ENCODE measurements at places on chromosomes 16 and 17. TPM values are rescaled to one million over a fixed set of nuclear protein-coding genes. Genes with fewer than 3 reads are reported as not detected.
A peak's percentile ranks its signal among the peaks of the same experiment; 100 is the strongest.

DNA sequence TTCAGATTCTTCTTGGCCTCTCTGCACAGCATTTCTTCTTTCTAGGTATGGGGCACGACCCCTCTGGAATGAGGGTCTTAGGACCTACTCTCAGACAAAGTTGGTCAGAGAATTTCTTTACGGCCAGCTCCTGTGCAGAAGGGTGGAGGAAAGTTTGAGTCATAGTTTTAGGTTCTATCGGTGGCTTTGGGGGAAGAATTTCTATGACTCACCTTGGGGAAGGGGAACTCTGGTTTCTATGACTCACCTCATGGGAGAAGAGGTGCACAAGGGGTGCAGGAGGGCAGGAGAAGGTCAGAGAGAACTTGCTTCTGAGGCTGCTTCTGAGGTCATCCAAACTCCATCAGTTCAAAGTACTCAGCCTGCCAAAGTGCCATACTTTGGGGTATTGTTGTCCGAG is 2.5 kb upstream of the ABCC12 start:
- no peak for DNase-seq

DNA sequence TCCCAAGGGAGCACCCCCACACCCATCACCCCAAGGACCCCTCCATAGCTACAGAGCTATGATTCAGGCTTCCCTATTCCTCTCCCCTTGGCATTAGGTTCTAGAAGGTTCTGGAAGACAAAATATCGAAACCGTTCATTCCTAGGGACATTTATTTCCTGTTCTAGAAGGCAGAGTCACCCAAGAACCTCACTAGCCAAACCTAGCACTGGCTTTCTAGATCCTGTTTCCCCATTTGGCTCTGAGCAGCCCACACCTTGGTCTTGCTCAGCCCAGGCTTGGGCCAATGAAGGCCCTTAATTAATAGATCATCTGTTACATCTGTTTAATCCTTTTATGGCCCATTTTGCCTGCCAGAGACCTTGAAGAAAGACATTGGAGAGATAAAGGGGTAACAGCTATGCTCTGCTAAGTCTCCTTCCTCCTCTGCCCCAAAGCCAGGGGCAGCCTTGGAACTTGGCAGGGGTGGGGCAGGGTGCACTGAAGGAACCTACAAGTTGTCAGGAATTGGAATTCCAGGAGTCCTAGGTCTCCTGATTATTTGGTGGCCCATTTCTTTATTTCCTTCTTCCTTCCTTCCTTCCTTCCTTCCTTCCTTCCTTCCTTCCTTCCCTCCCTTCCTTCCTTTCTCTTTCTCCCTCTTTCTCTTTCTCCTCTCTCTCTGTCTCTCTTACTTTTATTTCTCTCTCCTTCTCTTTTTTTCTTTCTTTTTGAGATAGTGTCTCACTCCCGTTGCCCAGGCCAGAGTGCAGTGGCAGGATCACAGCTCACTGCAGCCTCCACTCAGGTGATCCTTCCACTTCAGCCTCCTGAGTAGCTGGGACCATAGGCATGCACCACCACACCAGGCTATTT is 8.7 kb upstream of the FZD2 start:
- no peak for DNase-seq

DNA sequence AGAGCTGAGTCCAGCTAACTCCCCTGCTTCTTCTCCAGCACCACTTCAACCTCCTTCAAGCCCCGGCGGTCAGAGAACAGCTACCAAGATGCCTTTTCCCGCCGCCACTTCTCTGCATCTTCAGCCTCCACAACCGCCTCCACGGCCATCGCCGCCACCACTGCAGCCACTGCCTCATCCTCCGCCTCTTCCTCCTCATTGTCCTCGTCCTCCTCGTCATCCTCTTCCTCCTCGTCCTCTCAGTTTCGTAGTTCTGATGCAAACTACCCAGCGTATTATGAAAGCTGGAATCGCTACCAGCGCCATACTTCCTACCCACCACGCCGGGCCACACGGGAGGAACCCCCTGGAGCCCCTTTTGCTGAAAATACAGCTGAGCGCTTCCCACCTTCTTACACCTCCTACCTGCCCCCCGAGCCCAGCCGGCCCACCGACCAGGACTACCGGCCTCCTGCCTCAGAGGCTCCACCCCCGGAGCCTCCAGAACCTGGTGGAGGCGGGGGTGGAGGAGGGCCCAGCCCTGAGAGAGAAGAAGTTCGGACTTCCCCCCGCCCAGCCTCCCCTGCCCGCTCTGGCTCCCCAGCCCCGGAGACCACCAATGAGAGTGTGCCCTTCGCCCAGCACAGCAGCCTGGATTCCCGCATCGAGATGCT is 7.1 kb downstream of the SETD1A start:
- no peak for DNase-seq

DNA sequence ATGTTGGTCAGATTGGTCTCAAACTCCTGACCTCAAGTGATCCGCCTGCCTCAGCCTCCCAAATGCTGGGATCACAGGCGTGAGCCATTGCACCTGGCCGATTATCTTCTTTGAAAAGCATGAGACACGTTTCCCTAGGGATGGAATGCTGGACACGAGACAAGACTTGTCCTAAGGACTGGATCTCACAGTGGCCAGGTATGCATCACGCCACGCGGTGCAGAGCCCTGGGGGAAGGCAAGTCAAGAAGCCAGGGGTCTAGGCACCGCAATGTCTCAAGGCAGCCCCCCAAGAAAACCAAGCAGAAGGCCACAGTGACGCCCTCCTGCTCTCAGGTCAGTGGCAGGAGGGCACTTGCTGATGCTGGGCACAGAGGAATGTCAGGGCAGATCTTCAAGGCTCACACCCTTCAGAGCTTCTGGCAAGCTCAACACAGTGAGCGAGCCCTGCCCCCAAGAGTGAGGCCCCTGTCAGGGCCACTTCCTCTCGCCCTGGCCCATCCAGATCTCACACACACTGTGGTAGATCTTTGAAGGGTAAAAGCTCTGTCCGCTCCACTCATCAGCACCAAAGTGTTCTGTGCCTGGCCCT is 134.7 kb downstream of the ZNF778 start:
- DNase-seq = no peak

GRCh38 chr16:23500212-23500861 is 10.0 kb downstream of the GGA2 start:
- no peak for DNase-seq

GRCh38 chr16:12584488-12585233 is 219.0 kb downstream of the CPPED1 start:
- DNase-seq = no peak

- no peak for DNase-seq
Observed at GRCh38 chr16:84746875-84747274, 47.1 kb downstream of the USP10 start.

DNA sequence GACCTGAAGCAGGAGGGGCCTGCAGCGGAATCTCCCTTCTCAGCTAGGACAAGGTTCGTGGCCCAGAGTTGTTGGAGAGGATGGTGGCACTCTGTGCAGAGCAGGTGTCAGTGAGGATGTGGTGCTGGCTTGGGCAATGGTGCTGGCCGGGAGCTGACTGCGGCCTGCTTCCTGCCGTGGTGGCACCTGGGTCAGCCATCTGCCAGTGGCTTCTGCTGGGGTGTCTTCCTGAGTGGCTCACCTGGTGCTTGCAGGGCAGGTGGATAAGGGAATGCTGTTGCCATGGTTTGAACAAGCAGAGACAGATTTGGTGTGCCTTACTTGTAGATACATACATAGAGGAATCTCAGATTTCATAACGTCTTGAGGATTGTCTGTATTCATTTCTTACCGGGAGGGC is 69.6 kb downstream of the SEC14L1 start:
- no peak for DNase-seq

DNA sequence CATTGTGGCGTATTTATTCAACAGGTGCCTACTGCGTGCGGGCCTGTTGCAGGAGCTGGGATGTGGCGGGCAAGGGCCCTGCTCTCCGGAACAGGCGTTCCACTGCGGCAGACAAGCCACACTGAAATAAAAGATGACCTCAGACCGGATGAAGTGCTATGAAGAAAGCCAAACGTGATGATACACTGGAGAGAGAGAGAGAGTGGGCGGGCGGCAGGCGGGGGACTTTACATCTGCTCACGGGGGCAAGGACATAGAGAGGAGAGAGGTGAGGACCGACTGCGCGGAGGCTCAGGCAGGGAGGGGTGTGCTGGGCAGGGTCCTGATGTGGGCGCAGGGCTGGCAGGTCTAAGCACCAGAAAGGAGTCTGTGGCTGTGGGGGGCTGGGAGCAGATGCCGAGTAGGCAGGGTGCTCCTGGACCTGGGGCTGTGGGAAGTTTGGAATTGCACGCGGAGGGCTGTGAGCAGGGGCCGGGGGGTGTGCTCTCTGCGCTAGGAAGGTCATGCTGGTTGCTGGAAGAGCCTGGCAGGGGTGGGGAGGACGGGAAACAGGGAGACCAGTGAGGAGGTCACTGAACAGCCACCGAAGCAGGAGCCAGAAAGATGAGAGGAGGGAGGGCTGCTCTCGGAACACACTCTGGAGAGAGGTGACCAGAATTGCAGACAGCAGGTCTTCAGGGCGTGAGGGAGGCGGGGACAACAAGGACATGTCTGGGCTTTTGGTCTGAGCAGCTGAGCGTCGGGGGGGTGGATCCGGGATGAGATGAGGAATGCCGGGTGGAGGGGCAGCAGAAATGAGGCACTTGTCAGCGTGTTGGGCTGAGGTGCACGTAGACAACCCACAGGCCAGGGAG is 9.9 kb downstream of the MXRA7 start:
- DNase-seq = peak; percentile 53

DNA sequence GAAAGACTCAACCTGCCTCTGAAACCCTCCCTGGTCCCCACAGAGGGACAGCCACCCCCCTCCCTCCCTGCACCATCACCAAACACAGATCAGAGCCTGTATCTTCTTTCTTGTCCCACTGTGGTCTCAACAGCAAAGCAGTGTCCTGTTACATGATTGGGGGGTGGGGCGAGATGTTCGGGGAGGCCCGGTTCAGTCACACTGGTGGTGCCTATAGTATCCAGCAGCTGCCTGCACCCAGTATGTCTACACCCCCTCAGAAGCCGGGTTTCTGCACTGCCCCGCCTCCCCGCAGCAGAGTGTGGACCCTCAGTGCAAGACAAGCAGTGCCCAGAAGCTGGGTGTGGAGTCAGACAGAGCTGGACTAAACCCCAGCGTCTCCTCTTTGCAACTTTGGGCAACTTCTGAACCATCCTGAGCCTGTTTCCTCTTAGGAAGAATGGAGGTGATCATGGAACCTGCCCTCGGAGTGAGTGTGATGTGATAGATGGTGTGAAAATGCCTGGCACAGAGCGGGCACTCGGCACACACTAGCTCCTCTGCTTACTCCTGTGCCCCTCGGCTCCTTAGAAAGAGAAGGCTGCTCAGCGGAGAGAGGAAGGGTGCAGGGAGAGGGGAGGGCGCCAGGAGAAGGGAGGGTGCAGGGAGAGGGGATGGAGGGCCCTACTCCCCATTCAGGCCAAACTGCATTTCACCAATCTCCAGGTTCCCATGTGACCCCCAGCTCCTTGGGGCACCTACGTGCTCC is 84.0 kb upstream of the TNRC6C start:
- no peak for DNase-seq

GRCh38 chr16:56413381-56413780 is 12.0 kb downstream of the AMFR start:
- DNase-seq = no peak

DNA sequence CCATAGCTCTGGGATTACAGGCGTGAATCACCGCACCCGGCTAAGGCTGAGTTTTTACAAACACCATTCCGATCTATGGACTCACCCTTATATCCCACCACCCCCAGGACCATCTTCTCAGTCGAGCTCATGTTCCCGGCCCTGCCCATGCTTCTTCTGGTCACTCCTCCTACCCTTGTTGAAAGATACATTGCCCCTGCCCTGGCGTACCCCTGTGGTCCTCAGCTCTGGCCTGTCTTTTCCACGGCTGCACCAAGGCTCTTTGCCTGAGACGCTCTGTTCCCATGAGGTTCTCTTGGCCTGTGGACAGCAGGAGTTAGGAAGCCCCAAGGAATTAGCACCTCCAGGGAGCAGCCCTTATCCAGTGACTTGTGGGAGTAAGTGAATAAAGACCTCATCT is 379.4 kb upstream of the TNRC6C start:
- no peak for DNase-seq

- DNase-seq = no peak
Observed at GRCh38 chr16:56944954-56945839, 13.3 kb downstream of the HERPUD1 start.

- no peak for DNase-seq
Observed at GRCh38 chr16:79272141-79272577, 328.4 kb downstream of the MAF start.

DNA sequence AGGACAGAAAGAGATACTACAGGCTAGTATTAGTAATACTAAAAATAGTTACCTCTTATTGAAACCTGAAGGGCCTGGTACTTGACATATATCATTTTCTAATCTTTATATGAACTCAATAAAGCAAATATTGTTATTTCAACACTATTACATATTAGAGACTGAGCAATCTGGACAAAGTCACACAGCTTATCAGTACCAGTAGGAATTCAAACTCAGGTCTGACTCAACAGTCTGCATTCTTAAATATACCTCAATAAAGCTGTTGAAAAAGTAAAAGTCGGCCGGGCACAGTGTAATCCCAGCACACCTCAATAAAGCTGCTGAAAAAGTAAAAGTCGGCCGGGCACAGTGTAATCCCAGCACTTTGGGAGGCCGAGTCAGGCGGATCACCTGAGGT is 67.4 kb downstream of the KANSL1 start:
- no peak for DNase-seq

DNA sequence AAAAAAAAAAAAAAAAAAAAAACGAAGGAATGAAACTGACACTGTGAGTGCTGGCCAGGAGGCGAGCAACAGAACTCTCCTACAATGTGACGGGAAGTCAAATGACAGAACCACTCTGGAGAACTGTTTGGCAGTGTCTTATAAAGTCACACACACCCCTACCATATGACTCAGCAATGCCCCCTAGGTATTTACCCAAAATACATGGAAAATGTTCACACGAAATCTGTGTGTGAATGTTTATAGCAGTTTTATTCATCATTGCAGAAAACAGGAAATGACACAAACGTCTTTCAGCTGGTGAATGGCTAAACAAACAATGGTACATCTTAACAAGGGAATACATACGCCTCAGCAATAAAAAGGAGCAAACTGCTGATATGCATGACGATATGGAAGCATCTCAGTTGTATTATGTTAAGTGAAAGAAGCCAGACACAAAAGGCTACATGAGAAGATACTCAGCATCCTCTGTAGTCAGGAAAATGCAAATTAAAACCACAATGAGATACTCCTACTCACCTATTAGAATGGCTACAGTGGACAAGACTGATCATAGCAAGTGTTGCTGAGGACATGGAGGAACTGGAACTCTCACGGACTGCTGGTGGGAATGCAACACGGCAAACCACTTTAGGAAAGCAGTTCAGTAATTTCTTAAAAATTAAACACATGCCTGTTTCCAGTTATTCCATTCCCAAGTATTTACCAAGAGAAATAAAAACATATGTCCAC is 74.7 kb downstream of the TBC1D16 start:
- DNase-seq = no peak

- DNase-seq = no peak
Observed at GRCh38 chr16:2824626-2825025, 5.5 kb upstream of the ZG16B start.

OTOA gene
- 0.68 TPM for total RNA-seq

TUBG2 gene
- 57.7 TPM for total RNA-seq

KRT32 gene
- total RNA-seq = not detected

LRRC75A gene
- total RNA-seq = 5.2 TPM

KRTAP3-1 gene
- total RNA-seq = not detected

ITGAL gene
- 2.5 TPM for total RNA-seq

TRPV2 gene
- total RNA-seq = 11.0 TPM

C16orf96 gene
- 0.27 TPM for total RNA-seq

FOXC2 gene
- 0.41 TPM for total RNA-seq

KCNJ18 gene
- not detected for total RNA-seq

CORO6 gene
- 23.4 TPM for total RNA-seq

C16orf54 gene
- total RNA-seq = 1.2 TPM

CCL5 gene
- total RNA-seq = 1.2 TPM
